LoVo (cell line): ENCODE measurements at places on chromosomes 4 and X.

GRCh38 chr4:143352720-143353119 lies 16.0 kb downstream of the GAB1 start:
- DNase-seq, result no peak

DNA sequence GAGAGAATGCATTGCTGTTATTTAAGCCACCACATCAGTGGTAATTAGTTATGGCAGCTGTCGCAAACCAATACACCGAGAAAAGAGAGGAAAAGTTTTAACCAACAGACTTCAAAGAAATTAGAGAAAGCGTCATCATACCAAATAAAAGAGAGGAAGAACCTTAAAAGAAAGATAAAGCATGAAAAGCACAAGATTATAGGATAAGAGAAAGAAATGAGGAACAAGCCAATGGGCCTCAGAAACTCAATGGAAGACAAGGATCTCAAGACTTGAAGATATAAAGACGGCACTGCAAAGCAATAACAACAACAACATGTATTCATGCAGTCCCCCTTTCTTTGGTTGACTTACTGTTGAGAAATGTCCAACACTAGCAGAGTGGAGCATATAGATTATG lies 22.8 kb upstream of the ASMTL start:
- DNase-seq, result no peak

DNA sequence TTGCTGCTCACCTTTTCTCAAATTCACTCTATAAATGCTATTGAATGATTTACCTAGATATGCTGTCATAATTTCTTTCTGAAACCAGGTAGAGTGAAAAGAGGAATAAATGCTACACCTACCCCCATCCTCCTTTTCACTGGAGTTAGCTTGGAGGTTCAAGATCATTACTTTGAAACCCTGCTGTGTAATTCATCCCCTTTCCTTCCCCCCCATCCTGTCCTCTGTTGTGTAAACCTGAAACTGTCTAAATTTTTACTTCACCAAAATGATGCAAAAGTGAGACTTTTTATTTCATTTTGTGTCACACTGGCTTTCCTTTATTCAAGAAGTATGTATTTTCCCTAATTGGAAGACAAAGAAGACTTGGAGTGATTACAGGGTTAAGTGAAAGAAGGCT lies 5.4 kb downstream of the ZCCHC18 start:
- no peak for DNase-seq

DNA sequence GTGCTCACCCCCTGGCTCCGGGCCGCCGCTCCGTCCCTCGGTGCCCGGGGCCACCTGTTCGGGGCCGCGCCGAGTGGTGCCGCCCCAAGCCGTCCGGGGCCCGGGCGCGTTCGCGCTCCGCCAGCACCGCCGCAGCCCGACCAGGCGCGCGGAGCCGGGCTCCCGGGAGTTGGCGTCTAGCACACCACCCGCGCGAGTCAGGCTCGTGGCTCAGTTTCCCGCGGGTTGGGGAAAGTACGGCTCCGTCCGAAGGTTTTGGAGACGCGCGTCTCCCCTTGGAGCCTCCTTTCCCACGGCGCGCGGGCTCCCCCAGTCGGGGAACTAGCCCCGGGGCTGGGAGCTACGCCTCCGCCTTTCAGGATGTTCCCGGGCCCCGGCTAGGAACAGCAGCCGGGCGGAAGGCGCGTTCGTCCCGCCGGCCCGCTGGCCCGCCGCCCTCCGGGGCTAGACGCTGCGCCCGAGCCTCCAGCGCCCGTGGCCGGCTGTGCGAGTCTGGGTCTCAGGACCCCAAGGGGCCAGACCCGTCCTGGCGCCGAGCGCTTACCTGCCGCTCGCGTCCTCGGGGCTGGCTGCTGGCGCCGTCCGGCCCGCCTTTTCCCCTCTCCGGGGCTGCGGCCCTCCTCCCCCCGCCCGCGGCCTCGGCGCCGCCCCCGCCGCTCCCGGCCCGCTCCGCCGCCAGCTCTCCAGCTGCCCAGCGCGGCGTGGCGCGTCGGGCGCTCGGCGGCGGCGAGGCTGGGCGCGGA lies at the start of gene ADGRG2:
Gene ADGRG2, minus strand, starts transcription at position 571 of the 743 bp plus-strand sequence. CDS start 53,634 bp downstream, outside the sequence.
- no peak for DNase-seq

GRCh38 chr4:90028460-90028859 lies 98.7 kb upstream of the CCSER1 start:
- no peak for DNase-seq

- DNase-seq, result no peak
Observed at GRCh38 chrX:49106930-49107329, 16.6 kb downstream of the GPKOW start.

DNA sequence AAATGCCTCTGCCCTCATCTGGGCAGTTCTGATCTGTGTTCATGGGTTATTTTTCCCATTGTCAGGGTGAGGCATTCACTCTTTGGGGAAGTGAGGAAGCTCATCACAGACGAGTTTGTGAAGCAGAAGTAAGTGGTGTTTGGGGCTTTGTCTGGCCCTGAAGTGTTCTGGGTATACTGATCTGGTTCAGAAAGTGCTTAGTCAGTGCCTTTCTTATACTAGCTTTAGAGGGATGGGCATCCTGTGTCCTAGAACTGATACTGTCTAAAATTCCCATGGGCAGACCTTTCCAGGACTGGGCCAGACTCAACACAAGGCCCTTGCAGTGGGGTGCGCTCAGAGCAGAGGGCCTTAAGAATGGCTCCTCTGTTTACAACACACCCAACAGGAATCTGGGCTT lies 6.4 kb downstream of the TRO start:
- DNase-seq, result no peak

DNA sequence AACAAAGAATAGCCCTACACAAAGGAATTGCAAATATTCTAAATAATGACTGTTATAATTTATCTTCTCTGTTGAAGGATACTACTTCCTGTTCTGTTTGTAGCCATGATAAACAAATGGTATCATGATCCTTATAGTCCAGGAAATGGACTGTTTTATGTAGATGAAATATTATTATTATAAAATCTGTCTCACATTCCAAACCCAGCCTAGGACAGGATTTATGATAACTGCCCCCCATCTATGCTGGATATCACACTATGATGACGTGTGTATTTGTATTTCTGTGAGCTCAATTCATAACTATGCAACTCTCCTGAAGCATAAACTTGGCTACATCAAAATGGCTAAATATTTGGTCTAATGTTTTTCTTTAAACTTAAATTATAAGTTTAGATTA lies 21.3 kb downstream of the DMD start:
- no peak for DNase-seq

- DNase-seq, result no peak
Observed at GRCh38 chr4:175443547-175443946, 368.5 kb downstream of the GPM6A start.

- DNase-seq, result no peak
Observed at GRCh38 chr4:11397819-11398610, 30.7 kb downstream of the HS3ST1 start.

DNA sequence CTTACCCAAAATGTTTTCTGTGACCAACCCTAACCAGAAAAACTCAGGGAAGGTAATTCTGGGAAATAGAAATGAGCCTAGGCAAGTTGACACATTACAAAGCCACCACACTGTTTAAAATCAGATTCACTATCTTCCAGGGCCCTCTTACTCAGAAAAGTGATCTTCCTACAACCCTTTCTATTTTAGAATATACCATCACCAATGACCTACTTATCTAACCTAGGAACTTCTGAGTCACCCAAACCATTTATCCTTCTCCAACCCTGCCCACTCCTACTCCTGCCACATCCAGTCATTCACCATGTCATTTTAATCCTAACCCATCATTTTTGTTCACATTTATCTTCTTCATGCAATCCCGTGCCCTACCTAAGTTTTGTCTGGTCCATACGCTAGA lies 89.9 kb downstream of the FTHL17 start:
- DNase-seq, result no peak

GRCh38 chrX:150455215-150455608 lies 92.1 kb downstream of the MAMLD1 start:
- DNase-seq, result no peak

- no peak for DNase-seq
Observed at GRCh38 chr4:6916069-6916586, 6.5 kb downstream of the TBC1D14 start.

GRCh38 chrX:25012793-25013631 lies 2.8 kb downstream of the ARX start:
- DNase-seq, result no peak
